ENCODE measurements at places on chromosomes 3 and 15.
A peak's percentile ranks its signal among the peaks of the same experiment; 100 is the strongest.

DNA sequence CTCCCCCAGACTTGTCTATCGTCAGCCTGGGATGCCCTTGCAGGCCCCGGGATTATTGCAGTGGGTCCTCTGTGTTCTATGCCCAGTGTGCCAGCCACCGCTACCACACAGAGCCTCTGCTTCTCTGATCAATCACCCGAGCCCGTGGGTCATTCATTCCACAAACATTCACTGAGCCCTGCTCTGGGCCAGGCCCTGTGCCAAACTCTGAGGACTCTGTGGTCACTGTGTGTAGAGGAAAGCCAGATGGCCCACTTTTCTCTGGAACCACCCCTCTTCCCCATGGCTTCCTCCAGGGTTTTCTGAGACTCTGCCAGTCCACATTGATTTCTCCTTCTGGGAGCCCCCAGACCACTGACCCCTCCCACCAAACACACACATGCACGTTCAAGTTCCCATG lies 55.5 kb downstream of the BSN start:
- DNase-seq = no peak

- DNase-seq = no peak
These were observed 19.5 kb downstream of the TKT start for GRCh38 chr3:53236112-53236841.

- DNase-seq = no peak
These were observed 21.9 kb upstream of the KPNA1 start for GRCh38 chr3:122536632-122537001.

DNA sequence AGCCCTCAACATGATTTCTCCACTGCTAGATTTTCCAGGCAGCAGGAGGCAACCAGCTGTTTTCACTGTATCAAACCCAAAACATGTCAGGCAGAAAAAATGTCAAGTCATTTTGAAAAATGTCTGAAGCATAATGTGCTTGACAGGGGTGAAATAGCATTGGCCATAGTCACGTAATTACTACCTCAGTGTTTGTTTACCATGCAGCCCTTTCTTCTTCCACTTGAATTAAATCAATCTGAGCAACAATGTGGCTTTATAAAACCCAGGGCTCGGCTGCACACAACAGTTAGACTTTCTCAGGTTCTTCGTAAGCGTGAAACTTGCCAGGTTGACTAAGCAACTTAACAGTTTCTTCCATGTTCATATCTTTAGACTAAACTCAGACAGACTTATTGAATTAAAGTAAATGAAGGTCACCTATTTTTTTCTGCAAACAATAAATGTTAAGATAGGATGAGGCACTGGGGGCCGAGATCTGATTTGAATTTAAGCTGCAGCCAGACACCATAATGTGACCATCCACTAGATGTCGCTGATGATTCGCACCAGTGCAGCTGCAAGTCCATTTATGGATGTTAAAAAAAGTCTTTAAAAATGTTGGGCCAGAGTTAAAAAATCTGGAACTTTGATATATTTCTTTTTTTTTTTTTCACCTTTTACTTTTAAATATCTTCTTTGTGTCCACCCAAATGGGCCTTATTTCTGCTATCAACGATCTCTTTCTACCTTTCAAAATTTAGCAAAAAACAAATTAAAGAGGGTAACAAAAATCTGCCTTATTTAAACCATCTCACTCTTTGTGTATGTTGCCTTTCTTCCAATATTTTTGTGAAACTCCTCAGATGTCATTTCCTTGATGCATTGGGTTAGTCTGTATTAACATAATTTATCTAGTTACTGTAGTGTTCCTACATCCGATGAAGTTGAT lies 305.9 kb downstream of the CACNA2D3 start:
- peak; percentile 41 for DNase-seq

- no peak for DNase-seq
These were observed 217.3 kb downstream of the TBC1D2B start for GRCh38 chr15:77860071-77860691.

DNA sequence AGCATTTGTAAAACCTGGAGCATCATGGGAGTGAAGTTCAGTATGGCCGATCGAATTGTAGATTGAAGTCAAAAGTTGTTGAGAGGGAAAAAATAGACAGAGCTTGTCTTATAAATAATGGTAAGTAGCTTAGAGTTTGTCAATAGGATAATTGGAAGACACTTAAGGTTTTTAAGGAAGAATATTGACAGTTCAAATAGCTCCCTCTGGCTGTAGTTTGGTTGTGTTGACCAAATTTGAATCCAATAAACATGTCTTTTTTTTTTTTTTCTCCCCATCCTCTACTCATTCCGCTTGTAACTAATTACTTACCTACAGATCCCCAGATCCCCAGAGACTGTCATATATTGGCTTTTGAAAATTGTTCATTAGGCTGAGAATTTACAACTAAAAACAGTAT lies 677.0 kb downstream of the AGBL1 start:
- no peak for DNase-seq

- no peak for DNase-seq
These were observed 50.4 kb downstream of the IL12A start for GRCh38 chr3:160038862-160039562.

DNA sequence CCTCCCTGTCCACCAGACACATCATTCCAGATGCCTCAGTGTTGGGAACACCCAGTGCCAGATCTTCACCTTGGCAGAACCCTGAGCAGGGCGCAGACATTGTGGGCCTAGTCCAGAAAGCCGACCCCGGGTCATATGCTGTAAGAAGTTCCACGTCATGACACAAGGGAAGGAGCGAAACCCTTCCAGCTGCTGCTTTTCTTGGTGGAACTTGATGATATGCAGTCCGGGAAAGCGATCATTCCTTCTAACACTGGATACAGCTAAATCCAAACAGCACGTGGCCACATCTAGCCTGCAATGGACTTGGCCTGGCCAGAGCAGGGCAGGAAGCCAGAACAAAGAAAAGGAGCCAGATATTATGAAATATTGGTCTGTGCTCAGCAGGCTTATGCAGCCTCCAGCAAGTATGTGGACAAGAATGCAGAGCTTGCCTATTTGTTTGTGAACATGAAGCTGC lies 22.0 kb downstream of the GASK1A start:
- DNase-seq = no peak

DNA sequence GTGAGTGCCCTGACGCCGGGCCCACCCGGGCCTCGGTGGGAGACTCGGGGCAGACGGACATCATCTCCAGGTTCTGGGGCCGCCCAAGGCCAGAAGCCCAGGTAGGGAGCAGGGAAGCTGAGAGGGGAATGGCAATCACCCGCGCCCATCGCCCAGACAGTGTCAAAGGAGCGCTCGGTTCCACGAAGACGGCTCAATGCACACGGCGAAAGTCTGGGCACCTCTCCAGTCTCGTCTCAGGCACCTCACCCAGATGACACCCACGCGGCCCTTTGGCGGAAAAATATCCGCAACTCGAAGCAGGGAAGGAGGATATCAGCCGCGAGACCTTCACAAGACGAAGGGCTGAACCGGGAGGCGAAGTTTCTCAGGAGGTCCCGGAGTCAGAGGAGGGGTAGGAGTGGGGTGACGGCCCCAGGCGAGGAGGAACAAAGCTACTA lies 916 bp downstream of the IL17RD start:
- no peak for DNase-seq

GRCh38 chr3:80297720-80298119 lies 529.9 kb upstream of the ROBO1 start:
- no peak for DNase-seq

- DNase-seq = no peak
These were observed 104.4 kb downstream of the THSD4 start for GRCh38 chr15:71219645-71220044.

GRCh38 chr3:146502887-146503460 lies 33.6 kb upstream of the PLSCR2 start:
- no peak for DNase-seq

DNA sequence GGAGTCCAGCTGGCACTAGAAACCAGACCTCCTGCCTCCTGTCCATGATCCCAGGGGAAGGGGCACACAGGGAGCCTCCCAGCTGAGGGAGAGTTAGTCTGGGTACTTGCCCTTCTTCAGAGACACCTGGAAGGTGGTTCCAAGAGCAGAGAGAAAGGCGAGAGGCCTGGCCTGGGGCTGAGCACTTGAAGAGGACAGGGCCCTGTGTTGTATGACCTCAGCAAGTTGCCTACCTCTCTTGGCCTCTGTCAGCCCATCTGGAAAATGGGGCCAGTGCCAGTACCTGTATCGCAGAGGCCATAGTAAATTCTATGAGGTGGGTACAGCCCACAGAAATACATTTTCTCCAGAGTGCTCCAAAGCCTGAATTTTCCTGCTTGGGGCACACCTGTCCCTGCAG lies 19.5 kb downstream of the PTH1R start:
- no peak for DNase-seq

- DNase-seq = no peak
These were observed 249.3 kb downstream of the XXYLT1 start for GRCh38 chr3:195021692-195022091.

DNA sequence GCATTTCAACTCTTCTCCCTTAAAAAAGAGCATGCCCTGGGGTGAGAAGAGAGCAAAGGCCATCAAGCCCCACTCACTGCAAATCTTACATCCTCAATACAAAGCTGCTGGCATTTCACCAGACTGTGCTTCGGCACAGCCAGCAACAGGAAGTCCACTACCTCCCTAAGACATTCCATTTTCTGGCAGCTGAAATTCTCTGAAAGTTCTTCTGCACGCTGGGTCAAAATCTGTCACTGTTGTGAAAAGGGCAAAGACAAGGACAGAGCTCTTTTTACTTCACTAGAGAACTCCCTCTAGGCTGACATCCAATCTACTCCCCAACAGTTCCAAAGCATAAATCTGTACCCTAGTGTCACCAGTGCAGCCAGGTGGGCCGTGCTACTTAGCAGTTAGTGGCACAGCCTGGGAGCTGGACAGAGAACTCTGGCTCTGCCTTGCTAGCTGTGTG lies 6.3 kb downstream of the MTMR10 start:
- DNase-seq = no peak

DNA sequence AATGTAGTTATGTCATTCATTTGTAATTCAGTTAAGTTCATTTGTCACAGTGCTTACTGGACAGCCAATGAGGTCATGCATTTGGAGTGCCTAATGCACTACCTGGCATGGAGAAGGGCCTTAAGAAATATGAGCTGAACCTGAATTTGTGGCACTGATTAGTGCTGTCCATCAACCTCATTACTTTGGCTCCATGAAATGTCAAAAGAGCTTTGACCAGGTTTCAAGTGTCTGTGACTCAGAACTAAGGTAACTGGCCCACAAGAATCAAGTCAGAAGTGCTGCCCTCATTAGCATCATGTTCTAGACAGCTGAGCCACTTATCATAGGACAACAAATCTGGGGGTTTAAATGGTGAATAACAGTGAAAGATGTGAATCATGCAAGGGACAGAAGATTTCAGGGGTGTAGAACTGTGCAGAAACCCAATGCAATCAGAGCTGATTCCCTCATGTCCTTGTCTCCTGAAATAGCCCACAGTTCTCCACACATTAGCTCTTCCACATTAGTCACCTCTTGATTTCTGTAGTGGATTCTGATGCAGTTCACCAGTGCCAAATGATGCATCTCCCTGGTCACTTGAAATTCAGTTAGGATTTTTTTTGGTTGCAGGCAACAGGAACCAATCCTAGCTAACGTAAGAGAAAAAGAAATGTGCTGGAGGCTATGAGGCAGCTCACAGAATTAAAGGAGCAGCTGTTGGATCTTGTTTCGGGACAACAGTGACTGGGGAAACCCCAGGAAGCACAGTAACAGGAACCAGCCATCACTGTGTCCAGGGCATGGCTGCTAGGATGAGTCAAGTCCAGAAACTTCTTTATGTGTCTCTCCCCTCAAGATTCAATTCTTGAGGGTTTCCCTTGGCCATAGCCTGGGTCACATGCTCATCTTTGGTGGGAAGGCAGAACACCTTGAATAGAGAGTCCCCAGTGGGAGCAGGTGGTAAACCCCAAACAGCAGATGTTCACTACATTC lies 38.7 kb downstream of the CHST2 start:
- no peak for DNase-seq

DNA sequence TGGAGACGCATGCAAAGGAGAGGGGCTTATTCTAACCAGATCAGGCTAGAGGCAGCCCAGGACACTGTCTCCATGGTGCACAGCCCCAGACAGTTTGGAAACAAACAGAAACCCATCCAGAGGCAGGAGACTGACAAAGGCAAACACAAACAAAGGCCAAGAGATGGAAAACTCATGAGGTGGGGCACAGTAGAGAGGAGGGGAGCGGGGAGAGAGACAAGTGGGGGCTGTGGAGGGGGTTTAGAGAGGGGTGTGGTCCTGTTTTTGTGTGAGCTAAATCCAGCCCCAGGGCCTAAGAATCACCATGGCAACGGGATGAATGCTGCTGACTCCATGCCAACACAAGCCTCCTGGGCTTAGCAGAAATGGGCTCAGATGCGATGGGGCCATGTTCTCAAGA lies 32.3 kb downstream of the PARP16 start:
- no peak for DNase-seq

GRCh38 chr3:52278510-52279069 lies at the start of gene WDR82:
TSS of gene WDR82 (minus strand) at chr3:52278649. CDS start at chr3:52278361, 288 bp downstream.
- DNase-seq = peak; percentile 69

DNA sequence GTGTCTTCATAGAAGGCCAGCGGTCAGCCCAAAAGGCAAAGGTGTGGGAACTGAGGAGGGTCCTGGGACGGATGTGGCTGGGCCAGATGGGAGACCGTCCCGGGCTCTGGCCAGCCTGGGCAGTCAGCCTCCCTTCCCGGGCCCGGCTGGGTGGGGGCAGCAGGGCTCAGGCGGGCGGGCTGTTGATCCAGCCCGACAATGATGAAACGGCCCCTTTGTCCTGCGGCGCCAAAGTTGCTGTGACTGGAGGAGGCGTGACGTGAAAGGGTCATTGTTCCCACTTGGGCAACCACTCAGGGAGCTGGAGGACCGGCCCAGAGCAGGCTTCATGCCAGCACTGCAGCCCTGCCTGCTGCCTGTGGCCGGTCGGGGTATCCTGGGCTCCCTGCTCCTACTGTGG lies 16.5 kb downstream of the DUSP7 start:
- no peak for DNase-seq

DNA sequence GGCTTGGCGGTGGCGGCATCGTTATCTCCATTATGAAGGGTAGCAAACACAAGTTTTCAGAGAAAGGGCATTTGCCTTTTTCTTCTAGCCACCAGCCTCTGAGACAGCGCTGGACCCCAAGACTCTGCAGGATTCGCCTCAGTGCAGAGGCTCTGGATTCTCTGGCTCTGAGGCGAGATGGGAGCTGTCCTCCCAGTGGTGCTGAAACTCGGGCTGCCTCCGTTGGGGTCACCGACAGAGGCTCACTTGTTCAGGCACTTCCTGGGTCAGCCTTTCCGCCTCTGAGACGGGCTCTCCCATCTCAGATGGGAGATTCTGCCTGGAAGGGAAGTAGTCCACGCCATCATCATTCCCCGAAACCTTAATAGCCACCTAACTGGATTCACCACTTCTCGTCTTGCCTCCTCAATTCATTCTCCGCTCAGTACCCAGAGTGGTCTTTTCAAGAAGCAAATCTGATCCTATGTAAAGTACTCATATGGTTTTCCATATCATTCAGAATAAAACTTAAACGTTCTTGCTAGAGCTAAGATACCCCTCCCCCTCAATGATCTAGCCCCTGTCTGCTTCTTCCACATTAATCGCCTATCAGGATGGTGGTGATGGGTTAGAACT lies 76.9 kb downstream of the RHCG start:
- no peak for DNase-seq

GRCh38 chr3:145259166-145259880 lies 901.7 kb downstream of the PLOD2 start:
- no peak for DNase-seq
